ENCODE measurements at places on chromosomes 2 and 18. TPM values are rescaled to one million over a fixed set of nuclear protein-coding genes. Genes with fewer than 3 reads are reported as not detected.

TMEM163 gene
- polyA plus RNA-seq, result 0.94 TPM

IGFBP2 gene
- polyA plus RNA-seq, result 346 TPM

GULP1 gene
- polyA plus RNA-seq, result 20.3 TPM

GRCh38 chr2:172552547-172553291 lies 3.2 kb upstream of the PDK1 start:
- DNase-seq, result no peak

DNA sequence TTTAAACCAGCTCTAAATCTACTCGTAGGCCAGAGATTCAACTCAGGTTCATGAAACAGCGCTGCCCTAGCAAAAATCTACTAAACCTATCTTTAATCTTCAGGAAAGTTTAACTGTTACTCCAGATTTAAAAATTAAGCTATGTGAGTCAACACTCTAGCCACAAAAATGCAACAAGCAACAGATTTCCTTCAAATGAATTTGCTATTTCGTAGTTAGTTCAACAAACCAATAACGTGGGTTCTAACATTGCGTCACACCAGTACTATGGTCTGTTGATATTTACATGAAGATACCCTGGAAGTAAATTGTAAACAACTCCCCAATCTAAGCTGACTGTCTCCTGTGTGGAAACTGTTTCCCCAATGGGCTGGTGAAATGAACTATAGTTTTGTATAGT lies 71.2 kb downstream of the FIGN start:
- DNase-seq, result no peak

- DNase-seq, result no peak
Measured at GRCh38 chr2:198213253-198213652, 408.9 kb downstream of the PLCL1 start.

- DNase-seq, result no peak
Measured at GRCh38 chr2:9032536-9033255, 29.2 kb upstream of the MBOAT2 start.

DNA sequence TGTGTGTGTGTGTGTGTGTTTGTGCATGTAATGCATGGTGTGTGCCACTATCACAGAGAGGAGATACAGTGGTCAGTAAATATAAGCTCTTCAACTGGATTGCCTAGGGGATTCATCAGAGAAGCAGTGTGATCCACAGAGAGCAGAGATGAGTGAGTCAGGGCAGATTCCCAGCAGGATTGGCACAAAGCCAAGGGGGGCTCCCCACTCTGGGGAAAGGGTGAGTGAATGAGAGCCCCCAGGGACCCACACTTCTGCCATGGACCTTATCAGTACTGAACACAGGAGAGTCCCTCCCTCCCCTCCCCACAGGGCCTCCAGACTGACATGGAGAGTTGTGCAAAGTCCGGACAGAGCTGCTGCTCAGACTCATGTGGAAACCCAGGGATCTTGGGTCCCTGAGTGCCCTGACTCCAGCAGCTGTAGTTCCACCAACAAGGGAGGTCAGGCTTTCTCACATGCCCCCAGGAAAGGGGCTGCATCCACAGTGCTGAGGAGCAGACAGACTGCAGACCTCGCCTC lies 748.8 kb downstream of the NR4A2 start:
- DNase-seq, result no peak

DNA sequence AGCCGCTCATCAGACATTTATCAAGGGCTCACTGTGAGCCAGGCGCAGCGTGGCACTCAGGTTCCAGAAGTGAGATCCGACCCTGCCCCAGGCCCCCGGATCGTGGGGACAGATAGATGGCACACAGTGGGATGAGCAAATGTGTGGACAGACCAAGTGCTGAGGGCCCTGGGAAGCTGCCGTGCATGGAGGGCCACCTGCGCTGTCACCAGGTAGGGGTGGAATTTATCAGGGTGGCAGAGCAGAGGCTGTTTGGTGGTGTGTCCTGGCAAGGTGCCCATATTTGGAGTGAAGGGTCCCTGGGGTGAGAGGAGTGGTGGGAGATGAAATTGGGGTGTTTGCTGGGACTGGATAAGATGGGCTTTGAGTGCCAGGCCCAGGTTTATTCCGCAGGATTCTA lies 92.8 kb upstream of the HS6ST1 start:
- no peak for DNase-seq

Measured in muscle of arm (tissue), 14 donors.